Dermis microvascular lymphatic vessel endothelial cell (primary cell): ENCODE measurements at places on chromosomes 3 and 15. TPM values are rescaled to one million over a fixed set of nuclear protein-coding genes. Genes with fewer than 3 reads are reported as not detected.

DNA sequence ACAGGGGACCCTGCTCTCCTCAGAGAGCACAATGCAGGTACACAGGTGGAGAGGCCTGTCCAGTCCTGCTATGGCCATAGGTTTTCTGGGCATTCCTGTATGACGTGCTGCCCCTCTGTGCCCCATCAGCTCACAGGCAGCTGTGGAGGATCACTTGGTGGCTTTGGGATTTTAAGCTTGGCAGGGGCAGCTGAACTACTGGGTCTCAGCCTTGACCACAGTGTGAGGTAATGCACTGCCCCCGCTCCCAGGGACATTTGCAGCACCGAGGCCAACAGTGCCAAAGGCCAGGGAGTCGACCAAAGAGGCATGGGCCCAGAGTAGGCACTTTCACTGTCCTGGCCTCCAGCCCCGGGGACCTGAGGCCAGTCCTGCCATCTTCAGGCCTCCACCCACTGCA, 46.2 kb downstream of the ZDHHC3 start:
- no peak for DNase-seq

DNA sequence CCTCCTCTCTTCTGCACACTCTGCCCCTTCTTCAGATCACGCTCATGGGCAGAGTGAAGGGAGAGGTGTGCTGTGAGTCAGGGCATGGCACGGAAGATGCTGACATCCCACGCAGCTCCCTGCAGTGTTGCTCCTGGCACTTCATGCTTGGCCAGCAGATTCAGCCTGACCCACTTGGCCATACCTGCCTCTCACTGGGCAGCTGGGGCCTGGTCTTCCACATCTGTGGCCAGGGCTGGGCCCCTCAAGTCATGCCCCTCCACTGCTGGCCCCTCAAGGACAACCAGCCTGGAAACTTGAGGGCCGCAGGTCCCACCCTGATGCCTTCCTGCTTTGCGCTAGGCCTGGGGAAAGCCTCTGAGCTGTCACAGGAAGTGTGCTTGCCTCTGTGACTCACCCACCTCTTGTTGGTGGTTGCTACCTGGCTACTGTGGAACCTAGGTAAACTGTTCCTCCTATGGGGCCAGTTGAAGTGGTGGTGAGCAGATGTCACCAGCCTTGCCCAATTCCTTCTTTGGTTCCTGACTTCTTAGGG, 48.7 kb downstream of the BSN start:
- peak; percentile 20 for DNase-seq

DNA sequence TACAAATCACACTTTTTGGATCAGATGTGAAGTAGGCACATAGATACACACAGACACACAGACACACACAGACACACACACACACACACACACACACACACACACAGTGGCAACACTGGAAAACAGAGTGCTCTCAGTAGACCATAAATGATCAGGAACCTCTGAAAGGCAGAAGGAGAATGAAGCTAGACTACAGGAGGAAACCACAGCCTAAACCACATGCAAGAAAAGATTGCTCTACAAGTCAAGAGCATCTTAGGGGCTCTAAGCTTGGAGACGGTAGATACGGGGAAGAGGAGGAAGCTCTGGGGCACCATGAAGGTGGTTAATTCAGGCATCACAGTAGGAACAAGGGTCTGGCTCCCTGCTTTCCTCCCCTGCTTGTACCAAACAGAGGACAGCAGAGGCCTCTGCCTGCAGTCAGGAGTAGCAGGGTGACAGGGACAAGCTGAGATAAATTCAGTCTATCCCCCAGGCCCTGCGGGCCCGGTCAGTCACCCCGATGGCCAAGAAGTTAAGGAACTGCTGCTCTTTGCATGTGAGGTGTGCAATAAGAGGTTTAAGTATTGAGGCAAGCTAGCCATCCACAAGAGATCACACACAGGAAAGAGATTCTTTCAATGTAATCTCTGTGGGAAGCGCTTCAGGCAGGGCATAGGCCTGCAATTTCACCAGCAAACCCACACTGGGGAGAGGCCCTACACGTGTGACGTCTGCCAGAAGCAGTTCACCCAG, 23.5 kb upstream of the ARPIN start:
- DNase-seq = no peak

DNA sequence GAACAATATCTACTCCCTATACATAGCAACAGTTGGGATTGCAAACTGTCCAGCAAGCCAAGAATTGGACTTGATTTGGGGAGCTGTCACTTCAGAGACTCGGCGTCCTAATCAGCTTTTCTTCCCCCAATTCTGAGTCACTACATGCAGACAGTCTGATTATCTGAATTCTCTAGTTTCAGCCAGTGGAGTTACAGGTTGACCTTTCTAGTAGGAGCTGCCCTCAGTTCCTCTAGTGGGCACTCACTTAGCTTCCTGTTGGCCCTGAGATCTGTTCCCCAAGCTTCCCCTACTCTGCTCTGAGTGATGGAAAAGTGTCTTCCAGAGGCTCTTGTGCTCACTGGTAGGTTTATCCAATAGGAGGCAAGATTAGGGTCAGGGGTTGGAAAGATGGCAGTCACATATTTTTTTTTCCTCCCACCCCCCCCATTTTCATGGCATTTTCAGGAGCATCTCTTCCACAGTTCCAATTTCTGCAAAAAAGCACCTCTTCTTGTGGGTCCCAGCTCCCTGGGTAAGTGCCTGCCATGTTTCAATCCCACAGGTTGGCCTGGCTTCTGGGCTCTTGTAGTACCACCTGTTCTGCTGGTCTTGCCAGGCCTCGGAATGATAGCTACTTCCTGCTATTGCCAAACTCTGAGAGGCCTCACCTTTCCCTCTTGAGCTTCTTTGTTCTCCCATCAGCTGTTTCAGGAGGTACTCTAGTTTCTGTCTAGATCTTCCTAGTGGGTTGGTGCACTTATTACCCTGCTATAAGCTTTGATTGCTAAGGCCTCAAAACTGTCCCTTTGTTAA, 182.2 kb downstream of the RAP2B start:
- no peak for DNase-seq

- DNase-seq = no peak
Observed at GRCh38 chr3:10822708-10823515, 6.9 kb downstream of the SLC6A11 start.

- no peak for DNase-seq
Observed at GRCh38 chr3:50512131-50512530, 8.7 kb upstream of the CACNA2D2 start.

DNA sequence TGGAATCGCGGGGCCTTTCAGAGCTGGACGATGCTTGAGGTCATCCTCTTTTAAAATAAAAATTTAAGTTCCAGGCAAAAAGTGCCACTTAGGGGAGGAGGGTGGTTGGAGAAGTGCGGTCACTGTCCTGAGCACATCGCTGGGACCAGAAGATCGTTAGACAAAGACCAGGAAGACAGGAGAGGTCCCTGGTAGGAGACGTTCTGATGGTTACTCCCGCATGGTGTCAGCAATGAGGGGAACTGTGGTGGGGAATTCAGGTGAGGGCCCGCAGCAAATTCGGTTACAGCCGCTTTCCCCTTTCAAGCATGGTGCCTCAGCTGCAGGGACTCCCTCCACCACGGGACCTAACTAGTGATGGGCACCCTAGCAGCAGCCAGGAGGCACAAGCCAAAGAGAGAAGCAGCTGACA, 1.0 kb upstream of the ISY1 start:
- DNase-seq = peak; percentile 25

- peak; percentile 47 for DNase-seq
Observed at GRCh38 chr15:59532770-59533379, 78.7 kb upstream of the GCNT3 start.

GRCh38 chr3:149442851-149443544, 31.5 kb upstream of the TM4SF4 start:
- DNase-seq = no peak

DNA sequence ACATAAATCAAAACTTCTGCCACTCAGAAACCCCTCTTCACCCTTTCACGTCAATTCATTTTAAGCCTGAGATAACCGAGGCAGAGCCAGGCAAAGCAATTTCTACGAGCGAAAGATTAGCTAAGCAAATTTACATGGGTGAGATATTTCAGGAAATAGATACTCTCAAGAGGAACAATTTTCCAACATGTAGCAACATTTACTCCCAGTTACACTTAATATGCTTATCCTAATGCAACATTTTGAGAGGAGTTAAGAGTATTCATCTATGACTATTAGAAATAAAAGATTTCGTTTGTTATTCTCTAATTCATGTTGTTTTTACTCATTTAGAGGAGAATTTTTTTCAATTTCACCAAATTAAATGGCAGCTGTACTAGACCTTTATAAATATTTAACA, 837 bp downstream of the TMC3 start:
- DNase-seq = no peak

- DNase-seq = no peak
Observed at GRCh38 chr3:146200461-146201220, 39.7 kb upstream of the PLOD2 start.

DNA sequence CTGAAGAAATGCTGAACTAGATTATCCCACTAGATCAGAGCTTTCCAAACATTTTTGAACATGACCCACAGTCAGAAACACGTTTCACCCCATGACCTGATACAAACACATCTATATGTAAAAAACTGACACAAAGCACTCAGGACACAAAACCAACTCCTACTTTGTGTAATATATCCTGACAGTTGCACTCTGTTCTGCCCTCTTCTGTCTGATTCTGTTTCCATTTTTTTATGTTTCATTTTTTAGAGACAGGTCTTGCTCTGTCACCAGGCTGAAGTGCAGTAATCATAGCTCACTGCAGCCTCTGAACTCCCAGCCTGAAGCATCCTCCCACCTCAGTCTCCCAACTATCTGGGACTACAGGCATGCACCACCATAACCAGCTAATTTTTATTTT, 15.8 kb upstream of the RFTN1 start:
- DNase-seq = peak; percentile 10

Gene ZNF501
- 3.2 and 4.2 TPM in 2 replicates for total RNA-seq
